SIG-M5 (cell line): ENCODE measurements at places on chromosomes 6 and 20.
A peak's percentile ranks its signal among the peaks of the same experiment; 100 is the strongest.

- no peak for DNase-seq
Measured at GRCh38 chr6:129966125-129966524, 52.3 kb upstream of the L3MBTL3 start.

DNA sequence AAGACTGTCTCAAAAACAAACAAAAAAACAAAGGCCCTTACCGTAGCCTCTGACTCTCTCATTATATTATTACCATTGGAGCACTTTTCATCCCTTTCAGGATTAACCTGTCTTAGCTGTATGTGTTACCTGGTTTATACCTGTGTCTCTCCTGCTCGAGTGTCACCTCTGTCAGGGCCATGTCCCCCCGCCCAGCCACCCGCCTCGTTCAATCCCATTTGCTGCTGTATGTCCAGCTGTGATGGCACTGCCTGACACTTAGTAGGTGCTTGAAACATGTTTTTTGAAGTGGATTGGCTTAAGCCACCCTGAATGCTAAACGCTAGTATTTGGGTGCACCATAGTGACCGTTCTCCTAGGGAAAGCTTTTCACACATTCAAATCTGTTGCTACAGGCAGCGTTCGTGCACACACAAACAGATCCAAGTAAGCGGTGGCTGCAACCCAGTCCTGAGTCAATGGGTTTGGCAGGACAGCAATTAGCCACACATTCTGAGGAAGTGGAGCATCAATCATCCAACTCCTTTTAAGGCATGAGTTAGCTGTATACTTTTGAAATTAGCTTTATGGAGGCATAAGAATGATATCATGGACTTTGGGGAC lies 98.9 kb upstream of the ZNF217 start:
- DNase-seq: no peak

- no peak for DNase-seq
Measured at GRCh38 chr6:9795880-9796279, 619.0 kb downstream of the TFAP2A start.

GRCh38 chr6:52249078-52249477 lies 4.8 kb upstream of the IL17F start:
- no peak for DNase-seq

DNA sequence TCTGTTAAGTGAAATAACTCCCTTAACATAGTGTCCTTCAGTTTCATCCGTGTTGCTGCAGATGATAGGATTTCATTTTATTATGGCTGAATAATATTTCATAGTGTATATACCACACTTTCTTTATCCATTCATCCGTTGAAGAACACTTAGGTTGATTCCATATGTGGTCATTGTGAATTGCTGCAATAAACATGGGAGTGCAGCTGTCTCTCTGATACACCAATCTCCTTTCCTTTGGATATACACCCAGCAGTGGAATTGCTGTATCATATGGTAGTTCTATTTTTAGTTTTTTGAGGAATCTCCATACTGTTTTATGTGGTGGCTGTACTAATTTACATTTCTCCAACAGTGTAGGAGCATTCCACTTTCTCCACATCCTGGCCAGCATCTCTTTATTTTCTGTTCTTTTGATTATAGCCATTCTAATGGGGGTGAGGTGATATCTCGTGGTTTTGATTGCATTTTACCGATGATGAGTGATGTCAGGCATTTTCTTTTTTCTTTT lies 193.2 kb downstream of the SLC16A10 start:
- DNase-seq: no peak

DNA sequence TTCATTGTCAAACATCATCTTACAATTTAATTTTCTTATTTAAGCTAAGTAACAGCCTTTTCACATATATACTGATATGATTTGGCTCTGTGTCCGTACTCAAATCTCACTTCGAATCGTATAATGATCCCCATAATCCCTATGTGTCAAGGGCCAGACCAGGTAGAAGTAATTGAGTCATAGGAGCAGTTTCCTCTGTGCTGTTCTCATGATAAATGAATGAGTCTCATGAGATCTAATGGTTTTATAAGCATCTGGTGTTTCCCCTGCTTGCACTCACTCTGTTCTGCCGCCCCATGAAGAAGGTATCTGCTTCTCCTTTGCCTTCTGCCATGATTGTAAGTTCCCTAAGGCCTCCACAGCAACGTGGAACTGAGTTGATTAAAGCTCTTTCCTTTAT lies 25.1 kb upstream of the CMTR1 start:
- DNase-seq: no peak

DNA sequence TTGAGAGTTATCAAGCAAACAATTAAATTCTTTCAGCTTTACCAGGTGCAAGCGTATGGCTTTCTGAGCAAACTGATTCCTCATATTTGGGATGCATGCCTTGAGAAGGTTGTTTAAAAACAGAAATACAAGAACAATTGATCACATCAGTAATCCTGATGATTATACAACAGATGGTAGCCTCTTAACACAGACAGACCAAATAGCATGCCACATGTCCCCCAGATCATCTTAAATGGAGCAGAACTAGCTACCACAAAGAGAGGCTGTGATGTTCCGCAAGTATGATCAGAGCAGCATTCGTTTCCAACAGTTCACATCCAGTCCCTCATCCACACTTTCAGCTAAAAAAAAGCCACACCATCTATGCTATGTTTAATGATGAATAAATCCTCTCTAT lies 246.2 kb upstream of the NRSN1 start:
- no peak for DNase-seq

- DNase-seq: no peak
Measured at GRCh38 chr6:45757443-45758130, 258.1 kb downstream of the CLIC5 start.

GRCh38 chr6:119830494-119831295 lies 481.1 kb upstream of the MAN1A1 start:
- no peak for DNase-seq

GRCh38 chr20:3866464-3866863 lies 19.8 kb downstream of the MAVS start:
- no peak for DNase-seq

GRCh38 chr6:44247338-44248302 lies 719 bp downstream of the HSP90AB1 start:
- DNase-seq: no peak

GRCh38 chr6:130927305-130927704 lies 100.1 kb downstream of the SMLR1 start:
- no peak for DNase-seq

DNA sequence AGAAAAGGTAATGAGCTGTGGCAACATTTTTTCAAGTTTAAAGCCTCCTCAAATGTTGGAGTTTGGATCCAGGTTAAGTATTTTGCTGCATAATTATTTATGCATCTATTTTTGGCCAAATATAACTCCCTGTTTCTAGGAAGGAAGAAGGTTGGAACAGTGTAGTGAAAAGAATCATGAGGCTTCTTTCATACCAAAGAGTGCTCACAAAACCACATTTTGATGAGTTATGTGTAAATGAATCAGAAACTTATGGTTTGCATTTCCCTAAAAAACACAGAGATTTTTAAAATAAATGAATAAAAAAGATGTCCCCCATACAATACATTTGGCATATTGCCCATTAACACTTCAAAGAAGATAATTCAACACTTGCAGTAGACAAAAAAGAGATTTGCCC lies 246.9 kb upstream of the PRDM1 start:
- no peak for DNase-seq

GRCh38 chr6:31116661-31117385 lies 2.2 kb downstream of the PSORS1C1 start:
- DNase-seq: no peak

DNA sequence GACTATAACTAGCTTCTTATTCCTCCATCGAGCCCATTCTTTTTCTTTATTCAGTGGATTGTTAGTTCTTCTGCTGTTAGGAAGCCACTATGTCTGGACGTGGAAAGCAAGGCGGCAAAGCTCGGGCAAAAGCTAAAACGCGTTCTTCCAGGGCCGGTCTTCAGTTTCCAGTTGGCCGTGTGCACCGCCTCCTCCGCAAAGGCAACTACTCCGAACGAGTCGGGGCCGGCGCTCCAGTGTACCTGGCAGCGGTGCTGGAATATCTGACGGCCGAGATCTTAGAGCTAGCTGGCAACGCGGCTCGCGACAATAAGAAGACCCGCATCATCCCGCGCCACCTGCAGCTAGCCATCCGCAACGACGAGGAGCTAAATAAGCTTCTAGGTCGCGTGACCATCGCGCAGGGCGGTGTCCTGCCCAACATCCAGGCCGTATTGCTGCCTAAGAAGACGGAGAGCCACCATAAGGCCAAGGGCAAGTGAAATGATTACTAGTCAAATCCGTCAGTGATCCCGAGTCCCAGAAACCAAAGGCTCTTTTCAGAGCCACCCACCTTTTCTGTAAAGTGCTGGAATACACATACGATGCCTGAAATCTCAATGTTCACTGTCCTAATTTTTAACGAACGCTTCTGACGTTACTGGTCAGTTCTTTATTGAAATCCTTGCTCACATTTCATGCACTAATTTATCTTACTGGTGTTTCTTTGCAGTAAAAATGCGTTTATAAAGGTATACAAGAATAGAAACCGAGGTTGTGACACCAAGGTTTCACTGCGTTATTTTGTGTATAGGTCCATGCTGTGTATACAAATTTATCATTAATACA lies 129.9 kb downstream of the HFE start:
- DNase-seq: peak; percentile 75

GRCh38 chr20:4412216-4412615 lies 309.5 kb upstream of the PRND start:
- no peak for DNase-seq

DNA sequence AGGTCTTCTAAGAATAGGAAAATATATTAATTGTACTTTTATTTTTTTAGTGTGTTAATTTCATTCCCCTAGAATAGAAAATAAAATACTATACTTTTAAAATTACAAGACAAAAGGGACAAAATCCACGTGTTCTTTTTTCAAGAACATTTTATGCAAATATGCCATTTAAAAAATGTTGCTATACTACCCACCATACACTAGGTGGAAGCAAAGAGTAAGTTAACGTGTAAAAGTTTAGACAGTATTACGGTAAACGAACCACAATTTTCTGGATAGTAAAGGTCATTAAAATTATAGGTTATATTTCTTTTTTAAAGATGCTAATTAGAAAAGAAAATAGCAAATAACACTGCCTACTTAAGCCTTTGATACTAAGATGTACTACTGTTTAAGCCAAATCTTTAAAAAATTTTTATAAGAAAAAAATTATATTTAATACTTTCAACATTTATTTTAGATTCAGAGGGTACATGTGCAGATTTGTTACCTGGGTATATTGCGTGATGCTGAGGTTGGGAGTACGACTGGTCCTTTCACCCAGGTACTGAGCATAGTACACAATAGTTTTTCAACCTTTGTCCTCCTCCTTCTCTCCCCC lies 287.6 kb downstream of the PHF3 start:
- no peak for DNase-seq
